Ovary (tissue), 10 donors: ENCODE measurements at places on chromosomes 12 and 14.
A peak's percentile ranks its signal among the peaks of the same experiment; 100 is the strongest.

- no peaks in the 10 kb centered on the region for H3K36me3 ChIP-seq
- peaks cover 3% of the 10 kb centered on the region for H3K4me1 ChIP-seq
- H3K27me3 ChIP-seq, result no peaks in the 10 kb centered on the region
- H3K27ac ChIP-seq, result no peak overlapping the region
- no peak overlapping the region for H3K4me3 ChIP-seq
Measured at GRCh38 chr12:805022-805632, 52.7 kb downstream of the WNK1 start.

GRCh38 chr12:97754306-97754705 lies 291.7 kb downstream of the RMST start:
- no peak overlapping the region for H3K4me3 ChIP-seq
- H3K27ac ChIP-seq, result no peak overlapping the region
- no peaks in the 10 kb centered on the region for H3K27me3 ChIP-seq
- no peaks in the 10 kb centered on the region for H3K4me1 ChIP-seq
- no peak for DNase-seq

DNA sequence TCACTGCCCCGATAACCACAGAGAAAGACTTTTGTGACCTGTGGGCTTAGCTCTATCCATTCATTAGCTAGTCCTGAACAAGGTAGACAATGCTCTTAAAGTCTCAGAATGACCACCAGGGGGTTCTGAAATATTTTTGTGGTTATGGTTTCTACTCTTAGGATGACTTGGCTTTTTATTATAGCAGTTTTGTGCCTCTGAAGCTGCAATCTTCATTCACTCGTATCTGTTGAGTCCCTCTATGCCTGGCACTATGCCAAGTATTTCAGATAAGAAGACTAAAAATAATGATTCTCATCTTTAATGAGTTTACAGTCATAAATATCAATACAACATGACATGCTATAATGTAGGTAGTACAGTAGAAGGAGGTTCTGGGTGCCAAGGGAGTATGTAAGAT lies 130.8 kb upstream of the TRHDE start:
- H3K36me3 ChIP-seq, result no peaks in the 10 kb centered on the region
- no peaks in the 10 kb centered on the region for H3K4me1 ChIP-seq
- no peak overlapping the region for H3K27ac ChIP-seq
- no peak overlapping the region for H3K4me3 ChIP-seq
- no peaks in the 10 kb centered on the region for H3K27me3 ChIP-seq

GRCh38 chr12:70408004-70408790 lies 42.1 kb downstream of the KCNMB4 start:
- no peak overlapping the region for H3K4me3 ChIP-seq
- no peak for DNase-seq
- no peaks in the 10 kb centered on the region for H3K4me1 ChIP-seq
- no peak overlapping the region for H3K27ac ChIP-seq

- H3K4me1 ChIP-seq, result peaks cover 48% of the 10 kb centered on the region
- peak overlapping the region; percentile 34 for H3K27ac ChIP-seq
- DNase-seq, result no peak
- H3K36me3 ChIP-seq, result no peaks in the 10 kb centered on the region
- H3K4me3 ChIP-seq, result no peak overlapping the region
Measured at GRCh38 chr12:124844411-124845397, 19.0 kb downstream of the SCARB1 start.

GRCh38 chr12:105978686-105979085 lies 160.1 kb downstream of the NUAK1 start:
- no peaks in the 10 kb centered on the region for H3K27me3 ChIP-seq
- H3K4me1 ChIP-seq, result peaks cover 6% of the 10 kb centered on the region
- H3K4me3 ChIP-seq, result no peak overlapping the region
- no peaks in the 10 kb centered on the region for H3K36me3 ChIP-seq
- H3K27ac ChIP-seq, result no peak overlapping the region
